ENCODE measurements at places on chromosomes 3 and 15. TPM values are rescaled to one million over a fixed set of nuclear protein-coding genes. Genes with fewer than 3 reads are reported as not detected.

DNA sequence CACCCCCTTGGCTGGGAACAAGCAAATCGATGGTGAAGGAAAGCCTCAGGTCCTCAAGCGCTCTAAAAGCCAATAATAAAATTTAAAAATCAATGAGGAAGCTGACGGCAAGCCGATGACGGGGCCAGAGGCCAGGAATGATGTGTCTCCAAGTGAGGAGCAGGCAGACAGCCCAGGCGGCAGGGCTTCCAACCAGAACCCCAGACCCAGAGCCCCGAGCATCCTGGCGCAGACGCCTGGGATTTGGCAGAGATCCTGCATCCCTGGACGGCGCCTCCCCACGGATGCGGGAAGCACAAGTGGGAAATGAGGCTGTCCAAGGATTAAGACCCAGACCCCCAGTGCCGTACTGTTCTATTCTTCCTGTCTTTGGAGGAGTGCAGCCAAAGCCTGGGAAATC is 123.0 kb upstream of the PROK2 start:
- DNase-seq: no peak

DNA sequence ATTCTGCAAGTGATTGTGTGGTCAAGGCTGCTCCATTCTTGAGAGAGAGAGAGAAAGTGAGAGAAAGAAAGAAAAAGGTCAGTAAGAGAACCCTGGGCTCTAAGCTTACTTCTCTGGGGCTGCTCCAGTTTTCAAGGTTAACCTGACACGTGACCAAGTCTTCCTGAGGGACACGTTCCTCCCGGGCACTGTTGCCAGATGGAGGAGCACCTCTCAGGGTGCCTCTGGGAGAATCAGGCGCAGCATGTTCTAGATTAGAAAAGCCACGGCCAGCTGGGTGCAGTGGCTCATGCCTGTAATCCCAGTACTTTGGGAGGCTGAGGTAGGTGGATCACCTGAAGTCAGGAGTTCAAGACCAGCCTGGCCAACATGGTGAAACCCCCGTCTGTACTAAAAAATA is 60.8 kb downstream of the ITGA11 start:
- no peak for DNase-seq

DNA sequence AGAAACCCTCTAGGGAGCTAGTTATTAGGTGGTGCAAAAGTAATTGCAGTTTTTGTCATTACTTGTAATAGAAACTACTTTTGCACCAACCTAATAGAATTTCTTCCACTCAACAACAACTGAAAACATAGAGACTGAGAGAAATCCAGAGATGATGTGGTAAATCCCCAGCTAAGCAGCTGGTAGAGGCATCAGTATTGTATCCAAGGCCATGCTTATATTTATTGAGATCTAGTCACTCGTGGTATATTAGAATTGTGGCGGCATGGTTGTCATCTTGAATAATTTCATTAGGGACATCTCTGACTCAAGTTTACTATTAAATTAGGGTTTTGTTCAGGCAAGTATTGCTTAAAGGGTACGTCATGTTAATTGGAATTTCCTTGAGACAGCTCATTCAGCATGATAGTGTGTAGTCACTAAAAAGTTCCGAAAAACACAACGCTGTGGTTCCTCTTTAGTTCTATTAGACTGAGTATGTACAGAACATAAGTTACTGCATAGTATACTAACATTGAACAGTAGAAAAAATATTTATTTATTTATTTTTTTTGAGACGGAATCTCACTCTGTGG is 35.3 kb downstream of the PAK2 start:
- no peak for DNase-seq

GRCh38 chr3:100775669-100776068 is 66.4 kb downstream of the TFG start:
- DNase-seq: no peak

The GATM gene
- total RNA-seq: 36.4 TPM

Measured in myocyte (in vitro differentiated cells).